Erythroblast (primary cell): ENCODE measurements at places on chromosomes 5 and 9.
A peak's percentile ranks its signal among the peaks of the same experiment; 100 is the strongest.

- DNase-seq: no peak
Measured at GRCh38 chr9:37340961-37341360, 81.5 kb upstream of the GRHPR start.

DNA sequence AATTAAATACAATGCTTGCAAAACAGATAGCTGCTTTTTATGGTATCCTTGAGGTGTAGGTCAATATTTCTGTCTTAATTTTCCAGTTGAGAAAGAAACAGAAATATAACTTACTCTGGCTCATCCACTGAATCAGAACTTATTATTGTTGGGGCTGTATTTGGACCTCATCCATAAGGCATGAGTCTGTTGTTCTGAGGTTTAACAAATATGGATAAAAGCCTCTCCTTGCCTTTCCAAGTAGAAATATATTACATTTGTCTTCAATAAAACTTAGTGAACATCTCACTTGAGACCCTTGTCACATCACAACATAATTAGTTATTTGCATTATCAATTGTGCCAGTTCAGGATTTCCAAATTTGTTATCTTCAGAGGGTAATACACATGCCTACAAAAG lies 525.8 kb downstream of the AGTPBP1 start:
- no peak for DNase-seq

DNA sequence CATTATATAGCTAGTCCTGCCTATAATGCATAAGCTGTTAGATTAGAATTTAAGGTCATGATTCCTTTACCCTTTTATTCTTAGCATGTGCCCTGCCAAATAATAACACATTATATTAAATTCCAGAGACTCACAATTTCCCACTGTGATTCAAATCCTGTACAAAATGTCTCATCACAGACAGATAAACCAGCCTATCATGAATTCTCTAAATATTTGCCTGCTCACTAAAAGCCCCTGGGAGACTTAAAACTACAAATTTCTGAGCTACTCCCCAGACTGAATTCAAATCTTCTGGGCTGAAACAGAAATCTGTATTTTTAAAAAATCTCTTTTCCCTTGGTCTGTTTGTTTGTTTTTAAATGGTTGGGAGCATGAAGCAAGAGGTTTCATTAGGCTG lies 32.7 kb downstream of the GAPT start:
- no peak for DNase-seq

- no peak for DNase-seq
Measured at GRCh38 chr9:133370685-133371084, 5.2 kb downstream of the SURF4 start.

DNA sequence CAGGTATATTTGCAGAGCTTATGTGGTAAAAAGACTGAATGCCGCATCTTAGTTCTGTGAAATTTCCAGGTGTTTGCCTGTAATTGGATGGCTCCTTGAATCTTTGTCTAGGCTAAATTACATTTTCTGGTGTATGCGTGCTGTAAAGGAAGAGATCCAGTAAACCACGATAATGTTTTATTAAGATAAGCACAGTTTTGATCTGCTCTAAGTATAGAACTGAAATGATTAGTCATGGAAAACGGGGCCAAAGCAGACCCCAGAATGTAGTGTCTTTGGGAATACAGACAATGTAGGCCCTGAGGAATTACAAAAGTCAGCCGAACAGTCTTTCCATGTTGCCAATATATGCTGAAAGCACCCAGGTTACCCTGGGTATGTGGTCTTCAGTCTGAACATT lies 257.3 kb downstream of the FANCC start:
- no peak for DNase-seq

DNA sequence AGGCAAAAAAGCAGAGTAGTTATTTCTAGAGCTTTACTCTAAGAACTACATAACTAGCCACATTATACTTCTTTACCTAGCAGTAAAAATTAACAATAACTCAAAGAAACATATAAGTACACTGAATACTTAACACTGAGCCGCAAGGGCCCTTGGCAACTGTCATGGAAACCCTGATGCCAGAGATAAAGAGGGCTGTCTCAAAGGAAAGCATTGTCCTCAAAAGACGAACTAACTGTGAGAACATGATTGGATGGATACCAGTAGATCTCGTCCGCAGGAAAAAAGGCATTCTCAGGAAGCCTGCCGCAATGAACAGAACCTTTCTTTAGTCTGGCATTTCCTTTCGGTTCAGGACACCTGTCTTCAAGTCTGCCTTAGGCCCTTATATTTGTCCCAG lies 379.0 kb upstream of the SLC30A5 start:
- DNase-seq: no peak

DNA sequence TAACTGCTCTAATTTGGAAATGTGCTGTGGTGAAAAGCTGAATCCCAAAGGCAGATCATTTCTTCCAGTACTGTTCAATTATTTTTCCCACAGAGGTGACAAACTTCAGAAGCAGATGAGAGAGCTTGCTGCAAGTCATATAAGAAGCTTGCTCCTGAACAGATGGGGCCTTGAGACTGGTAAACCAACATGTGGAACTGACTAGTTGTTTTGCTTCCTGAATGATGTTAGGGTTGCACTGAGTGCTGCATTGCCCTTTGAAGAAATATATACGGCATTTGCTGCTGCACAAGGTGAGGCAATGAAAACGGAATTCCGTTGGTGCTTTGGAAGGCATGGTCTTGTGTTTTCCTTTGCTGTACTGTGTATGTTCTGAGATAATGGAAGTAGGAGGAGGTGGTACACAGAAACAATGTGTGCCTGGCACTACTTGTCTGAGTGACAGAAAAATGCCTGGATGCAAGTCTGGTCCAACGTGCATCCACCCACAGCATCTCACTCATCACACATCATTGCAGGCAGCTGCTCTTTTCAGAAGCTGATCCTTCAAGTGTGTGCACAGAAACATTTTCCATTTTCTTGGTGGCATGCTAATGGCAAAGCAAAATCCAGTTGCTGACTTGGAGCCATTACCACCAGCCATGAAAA lies 76.9 kb downstream of the ANKH start:
- DNase-seq: peak; percentile 5

DNA sequence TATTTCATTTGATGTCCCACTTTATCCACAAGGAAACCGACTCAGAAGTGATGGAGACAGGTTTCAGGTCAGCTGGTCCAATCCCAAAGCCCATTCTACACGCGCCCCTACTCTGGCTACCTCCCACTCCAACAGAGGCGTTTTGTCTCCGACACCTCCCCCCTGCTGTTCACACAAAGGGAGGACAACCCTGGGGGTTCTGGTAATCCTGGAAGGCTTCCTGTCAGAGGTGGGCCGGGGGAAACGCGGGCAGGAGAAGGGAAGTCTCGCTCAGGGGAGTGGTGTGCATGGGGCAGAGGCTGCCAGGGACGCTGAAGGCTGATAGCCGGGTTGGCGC lies 39.7 kb upstream of the GABRP start:
- no peak for DNase-seq

DNA sequence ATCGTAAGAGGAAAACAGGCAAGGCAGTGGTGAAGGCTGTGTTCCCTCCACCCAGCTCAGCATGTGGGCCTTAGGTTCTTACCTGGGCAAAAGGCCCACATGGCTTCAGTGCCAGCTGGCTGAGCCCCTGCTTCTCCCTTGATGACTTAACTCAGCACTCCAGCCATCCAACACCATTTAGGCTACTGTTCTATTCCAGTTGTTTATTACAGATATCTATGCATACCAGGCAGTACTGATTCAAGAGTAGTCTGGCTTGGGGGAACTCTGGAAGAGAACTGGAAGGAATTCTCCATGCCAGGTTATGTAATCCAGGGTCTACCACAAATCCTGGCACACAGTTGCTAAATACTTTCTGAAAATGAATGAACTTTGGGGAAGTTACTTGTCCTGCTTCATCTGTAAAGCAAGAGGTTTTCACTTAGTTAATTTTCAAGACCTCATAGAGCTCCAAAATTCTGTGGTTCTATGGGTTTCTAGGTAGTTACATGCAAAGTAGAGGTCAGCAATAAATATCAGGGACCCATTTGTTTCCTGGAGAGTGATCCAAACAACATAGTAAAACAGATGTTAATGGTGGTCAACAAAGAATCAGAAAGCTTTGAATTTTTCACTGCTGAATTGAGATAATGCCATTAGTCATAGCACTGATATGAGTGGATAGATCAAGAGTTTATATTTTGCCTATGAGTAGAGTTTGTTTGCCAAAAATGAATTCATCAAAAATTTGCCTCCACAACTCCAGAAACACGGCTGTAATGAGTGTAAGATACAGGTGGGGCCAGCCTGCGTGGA lies 88.2 kb upstream of the OSMR start:
- no peak for DNase-seq

DNA sequence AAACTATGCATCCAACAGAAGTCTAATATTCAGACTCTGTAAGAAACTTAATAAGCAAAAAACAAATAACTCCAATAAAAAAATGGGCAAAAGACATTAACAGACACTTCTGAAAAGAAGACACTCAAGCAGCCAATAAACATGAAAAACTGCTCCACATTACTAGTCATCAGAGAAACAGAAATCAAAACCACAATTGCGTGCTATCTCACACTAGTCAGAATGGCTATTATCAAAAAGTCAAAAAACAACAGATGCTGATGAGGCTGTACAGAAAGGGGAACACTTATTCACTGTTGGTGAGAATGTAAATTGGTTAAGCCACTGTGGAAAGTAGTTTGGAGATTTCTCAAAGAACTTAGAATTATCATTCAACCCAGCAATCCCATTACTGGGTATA lies 101.2 kb upstream of the TRIM32 start:
- no peak for DNase-seq

GRCh38 chr9:72292256-72292682 lies 72.7 kb downstream of the ZFAND5 start:
- peak; percentile 47 for DNase-seq

DNA sequence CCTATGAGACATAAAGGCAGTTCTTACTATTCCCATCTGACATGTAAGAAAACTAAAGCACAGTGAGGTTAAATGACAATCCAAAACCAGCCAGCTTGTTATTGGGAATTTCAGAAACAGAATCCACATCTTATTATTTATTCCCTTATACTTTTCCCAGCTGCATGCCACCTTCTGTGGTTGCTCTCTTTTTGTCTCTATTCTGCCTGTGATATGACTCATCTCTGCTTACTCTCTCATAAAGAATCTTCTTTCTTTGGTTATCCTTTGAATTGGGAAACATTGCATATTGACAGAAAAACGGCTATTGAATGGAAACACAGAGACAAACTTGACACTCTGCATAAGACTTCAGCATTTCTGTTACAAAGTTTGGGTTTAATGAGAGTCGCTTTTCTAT lies 183.2 kb downstream of the TLR4 start:
- DNase-seq: no peak
